ENCODE measurements at places on chromosomes 16 and 17.

DNA sequence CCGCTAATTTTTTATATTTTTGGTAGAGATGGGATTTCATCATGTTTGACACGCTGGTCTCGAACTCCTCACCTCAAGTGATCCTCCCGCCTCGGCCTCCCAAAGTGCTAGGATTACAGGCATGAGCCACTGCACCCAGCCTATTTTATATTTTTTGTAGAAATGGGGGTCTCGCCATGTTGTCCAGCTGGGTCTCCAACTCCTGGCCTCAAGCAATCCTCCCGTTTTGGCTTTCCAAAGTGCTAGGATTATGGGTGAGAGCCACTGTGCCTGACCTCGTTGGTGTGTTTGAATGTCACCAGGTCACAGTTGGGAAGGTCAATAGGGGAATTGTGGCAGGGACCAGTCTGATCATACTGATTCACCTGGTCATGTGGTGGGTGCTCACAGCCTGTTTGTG, 56.7 kb upstream of the NKD1 start:
- no peaks in the 10 kb centered on the region for H3K4me1 ChIP-seq
- no peak for DNase-seq
- H3K27me3 ChIP-seq, result peaks cover 27% of the 10 kb centered on the region

DNA sequence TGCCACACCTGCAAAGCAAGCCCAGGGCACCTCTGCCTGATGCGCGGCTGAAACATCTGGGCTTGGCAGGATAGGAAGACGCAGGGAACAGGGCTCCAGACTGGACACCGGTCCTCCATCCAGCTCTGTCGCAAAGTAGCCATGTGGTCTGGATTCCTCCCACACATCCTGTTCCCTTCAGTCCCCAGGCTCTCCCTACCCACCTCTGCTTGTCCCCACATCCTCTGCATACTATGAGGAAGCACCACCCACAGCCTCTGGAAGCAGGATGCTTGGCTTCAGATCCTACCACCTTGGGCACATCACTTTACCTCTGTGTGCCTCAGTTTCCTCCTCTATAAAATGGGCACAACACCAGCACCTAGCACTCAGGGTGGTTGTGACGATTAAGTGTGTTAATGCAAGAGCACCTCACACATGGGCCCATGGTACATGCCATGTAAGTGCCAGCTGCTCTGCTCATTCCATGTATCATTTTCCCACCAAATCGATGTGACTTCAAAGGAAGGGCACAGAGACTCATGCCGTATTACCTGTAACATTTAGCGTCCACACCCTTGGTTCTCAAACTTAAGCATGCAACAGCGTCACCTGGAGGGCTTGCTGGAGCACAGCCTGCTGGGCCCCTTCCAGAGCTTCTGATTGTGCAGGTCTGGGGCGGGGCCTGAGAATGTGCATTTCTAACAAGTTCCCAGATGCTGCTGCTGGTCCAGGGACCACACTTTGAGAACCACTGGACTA, 138.6 kb upstream of the SDK2 start:
- no peaks in the 10 kb centered on the region for H3K36me3 ChIP-seq
- peaks cover 43% of the 10 kb centered on the region for H3K27me3 ChIP-seq
- no peak for DNase-seq

- no peak overlapping the region for H3K4me3 ChIP-seq
- peak overlapping the region; percentile 3 for H3K27ac ChIP-seq
- H3K36me3 ChIP-seq, result no peaks in the 10 kb centered on the region
- no peaks in the 10 kb centered on the region for H3K4me1 ChIP-seq
- H3K27me3 ChIP-seq, result peaks cover 43% of the 10 kb centered on the region
- DNase-seq, result no peak
Observed at GRCh38 chr17:55340176-55340575, 75.4 kb downstream of the HLF start.

- H3K27ac ChIP-seq, result no peak overlapping the region
- H3K4me1 ChIP-seq, result peaks cover 8% of the 10 kb centered on the region
- H3K27me3 ChIP-seq, result peaks cover 40% of the 10 kb centered on the region
- no peak for DNase-seq
Observed at GRCh38 chr16:974001-974601, 3.3 kb upstream of the LMF1 start.

DNA sequence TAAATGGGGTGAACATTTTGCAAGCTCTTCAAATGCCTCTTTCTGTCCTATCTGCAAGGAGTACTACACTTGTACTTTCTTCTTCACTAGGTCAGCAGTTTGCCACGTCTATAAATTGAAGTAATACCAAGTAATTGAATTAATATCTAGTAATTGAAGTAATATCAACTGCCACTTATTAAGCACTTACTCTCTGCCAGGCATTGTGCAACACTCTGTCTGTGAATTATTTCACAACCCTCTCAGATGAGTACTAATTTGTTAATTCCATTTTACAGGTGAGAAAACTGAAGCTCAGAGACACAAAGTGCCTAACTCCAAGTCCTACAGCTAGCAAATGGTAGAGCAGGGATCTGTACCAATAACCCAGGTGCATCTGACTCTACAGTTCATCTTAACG, 4.1 kb downstream of the SDR42E1 start:
- peaks cover 44% of the 10 kb centered on the region for H3K36me3 ChIP-seq
- no peaks in the 10 kb centered on the region for H3K27me3 ChIP-seq
- H3K4me3 ChIP-seq, result no peak overlapping the region
- DNase-seq, result no peak
- no peak overlapping the region for H3K27ac ChIP-seq

DNA sequence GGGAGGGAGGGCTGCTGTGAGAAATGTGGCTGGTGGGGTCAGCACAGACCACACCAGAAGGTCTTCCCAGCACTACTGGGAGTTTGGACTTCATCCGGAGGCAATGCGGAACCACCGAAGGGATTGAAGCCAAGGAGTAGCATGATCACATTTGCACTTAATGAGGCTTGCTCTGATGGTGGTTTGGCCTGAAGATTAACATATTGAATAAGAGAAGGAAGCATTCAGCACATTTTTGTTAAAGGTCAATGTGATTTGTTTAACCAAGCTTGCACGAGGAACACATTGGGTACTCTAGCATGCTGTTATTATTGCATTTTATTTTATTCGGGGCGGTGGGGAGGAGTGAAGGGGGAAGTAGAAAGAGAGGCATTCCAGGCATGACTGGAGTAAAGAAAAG, 378.6 kb downstream of the UTP18 start:
- no peak overlapping the region for H3K27ac ChIP-seq
- H3K36me3 ChIP-seq, result no peaks in the 10 kb centered on the region
- DNase-seq, result no peak
- no peak overlapping the region for H3K4me3 ChIP-seq
- H3K4me1 ChIP-seq, result no peaks in the 10 kb centered on the region

- DNase-seq, result no peak
- no peak overlapping the region for H3K4me3 ChIP-seq
- no peaks in the 10 kb centered on the region for H3K4me1 ChIP-seq
- H3K27me3 ChIP-seq, result no peaks in the 10 kb centered on the region
- no peak overlapping the region for H3K27ac ChIP-seq
Observed at GRCh38 chr17:15384142-15384787, 42.9 kb upstream of the TEKT3 start.

DNA sequence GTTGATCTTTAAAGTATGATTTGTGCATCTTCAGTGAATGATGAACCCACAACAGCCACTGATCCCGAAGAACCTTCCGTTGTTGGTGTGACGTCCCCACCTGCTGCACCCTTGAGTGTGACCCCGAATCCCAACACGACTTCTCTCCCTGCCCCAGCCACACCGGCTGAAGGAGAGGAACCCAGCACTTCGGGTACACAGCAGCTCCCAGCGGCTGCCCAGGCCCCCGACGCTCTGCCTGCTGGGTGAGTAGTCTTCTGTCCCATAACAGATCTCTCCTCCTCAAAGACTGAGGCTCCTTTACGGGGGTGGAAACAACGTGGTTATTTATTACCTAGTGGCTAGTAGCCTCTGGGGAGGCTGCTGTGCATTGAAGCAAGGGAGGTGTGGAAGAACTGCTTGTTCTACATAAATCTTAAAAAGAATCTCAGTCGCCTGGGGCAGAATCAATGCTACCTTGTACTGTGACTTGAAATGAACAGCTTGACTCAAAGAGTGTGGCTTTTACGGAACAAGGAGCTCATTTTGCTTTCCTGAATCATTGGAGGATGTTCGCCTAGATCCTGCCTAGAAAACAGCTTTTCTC, 63.0 kb upstream of the CLEC18A start:
- no peaks in the 10 kb centered on the region for H3K27me3 ChIP-seq
- DNase-seq, result no peak
- H3K4me3 ChIP-seq, result no peak overlapping the region

DNA sequence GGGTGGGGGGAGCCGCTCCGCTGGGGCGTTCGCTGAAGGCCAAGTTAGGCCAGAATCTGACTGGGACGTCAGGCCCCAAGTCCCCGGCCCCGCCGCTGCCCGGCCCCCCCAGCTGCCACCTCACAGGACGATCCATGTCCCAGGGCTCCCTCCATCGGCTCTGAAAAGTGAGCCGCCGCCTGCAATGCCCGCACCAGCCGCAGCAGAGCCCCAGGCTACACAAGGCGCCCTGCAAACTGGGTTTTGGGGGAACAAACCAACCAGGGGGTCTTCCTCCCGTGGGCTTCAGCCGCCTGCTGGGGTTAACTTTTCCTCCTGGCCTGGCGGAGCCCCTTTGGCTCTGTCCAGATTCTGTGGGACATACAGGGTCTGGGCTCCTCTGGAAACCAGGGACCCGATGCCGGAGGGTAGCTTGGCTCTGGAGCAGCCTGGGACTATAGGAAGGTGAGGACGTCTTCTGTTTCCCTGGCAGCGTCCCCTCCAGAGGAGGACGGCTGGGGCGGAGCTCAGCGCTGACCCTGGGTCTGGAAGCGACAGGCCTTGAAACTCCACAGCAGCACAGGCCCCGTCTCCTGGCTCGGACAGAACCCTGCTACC, 835 bp downstream of the NME4 start:
- no peak for DNase-seq
- H3K36me3 ChIP-seq, result no peaks in the 10 kb centered on the region
- H3K27me3 ChIP-seq, result no peaks in the 10 kb centered on the region

DNA sequence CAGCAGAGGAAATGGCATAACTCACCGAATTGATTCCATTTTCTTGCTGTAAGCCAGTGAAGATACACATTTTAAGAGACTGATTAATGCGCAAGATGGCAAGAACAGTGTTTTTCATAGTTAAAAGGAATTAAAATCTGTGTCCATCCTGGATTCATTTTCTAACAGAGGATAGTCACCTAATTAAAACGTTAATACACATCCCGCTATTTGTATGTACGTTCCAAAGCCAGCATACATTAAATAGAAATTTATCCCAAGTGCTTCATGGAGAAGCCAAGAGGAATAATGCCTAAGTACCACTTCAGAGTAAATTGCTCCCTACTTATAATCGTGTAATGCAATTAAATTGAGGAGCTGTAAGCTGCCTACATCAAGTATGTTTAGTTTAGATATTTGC, 49.9 kb downstream of the RBFOX1 start:
- H3K4me3 ChIP-seq, result no peak overlapping the region
- no peaks in the 10 kb centered on the region for H3K27me3 ChIP-seq
- DNase-seq, result no peak
- no peak overlapping the region for H3K27ac ChIP-seq
- no peaks in the 10 kb centered on the region for H3K36me3 ChIP-seq

DNA sequence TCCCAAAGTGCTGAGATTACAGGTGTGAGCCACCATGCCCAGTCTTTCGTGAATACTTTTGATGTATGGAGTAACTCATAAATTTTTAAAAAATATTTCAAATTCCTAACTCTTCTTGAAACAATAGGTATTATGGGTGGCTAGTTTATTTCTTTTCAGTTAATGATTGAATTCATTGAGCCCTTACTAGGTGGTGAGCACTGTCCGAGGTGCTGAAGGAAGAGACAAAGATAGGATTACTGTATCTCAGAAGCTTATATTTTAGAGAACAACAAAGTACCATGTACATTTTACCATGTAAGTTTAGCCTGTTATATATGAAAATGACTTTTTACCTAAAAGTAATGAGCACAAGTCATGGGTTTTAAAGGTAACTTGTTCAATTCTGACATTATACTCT, 418.3 kb downstream of the NPIPA7 start:
- no peaks in the 10 kb centered on the region for H3K4me1 ChIP-seq
- H3K36me3 ChIP-seq, result no peaks in the 10 kb centered on the region
- H3K27ac ChIP-seq, result no peak overlapping the region

DNA sequence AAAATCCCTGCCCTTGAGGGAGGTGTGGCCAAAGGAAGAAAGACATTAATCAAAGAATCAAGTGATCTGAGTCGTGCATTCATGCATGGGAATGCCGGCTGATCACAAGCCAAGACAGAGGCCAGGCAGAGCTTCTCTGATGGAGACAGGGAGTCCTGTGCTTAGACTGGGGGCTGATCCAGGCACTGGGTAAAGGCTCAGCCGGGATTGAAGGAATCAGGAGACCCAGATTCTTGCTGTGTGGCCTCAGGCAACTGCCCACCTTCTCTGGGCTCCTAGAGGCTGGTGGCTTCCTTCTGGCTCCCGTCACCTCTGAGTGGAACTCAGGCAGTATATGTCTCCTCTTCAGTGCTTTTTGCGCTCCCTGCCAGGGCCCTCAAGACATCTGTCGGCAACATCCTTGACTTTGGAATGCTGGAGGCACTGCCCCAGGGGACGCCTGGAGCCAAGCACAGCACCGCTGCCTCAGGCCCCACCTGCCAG, 17.7 kb downstream of the RAI1 start:
- H3K36me3 ChIP-seq, result peaks cover 8% of the 10 kb centered on the region
- no peaks in the 10 kb centered on the region for H3K27me3 ChIP-seq
- DNase-seq, result no peak
- no peak overlapping the region for H3K4me3 ChIP-seq
- H3K27ac ChIP-seq, result no peak overlapping the region

DNA sequence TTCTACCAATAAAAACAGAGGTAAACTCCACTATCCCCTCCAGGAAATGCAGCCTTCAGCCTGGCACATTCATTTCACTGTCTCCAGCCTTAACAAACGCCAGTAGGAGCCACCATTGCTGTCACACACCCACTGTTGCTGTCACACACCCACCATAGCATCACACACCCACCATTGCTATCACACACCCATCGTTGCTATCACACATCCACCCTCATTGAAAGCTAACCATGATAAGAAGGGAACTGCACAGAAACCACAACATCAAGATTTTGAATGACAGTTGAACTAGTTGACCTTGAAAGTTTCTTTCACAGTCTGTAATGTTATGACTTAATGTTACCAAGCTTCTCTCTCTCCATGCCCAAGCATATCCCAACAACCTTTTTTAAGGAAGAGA, 38.1 kb downstream of the SHCBP1 start:
- no peaks in the 10 kb centered on the region for H3K4me1 ChIP-seq
- H3K36me3 ChIP-seq, result peaks cover 64% of the 10 kb centered on the region
- DNase-seq, result no peak
- H3K4me3 ChIP-seq, result no peak overlapping the region

- peaks cover 4% of the 10 kb centered on the region for H3K36me3 ChIP-seq
- H3K4me1 ChIP-seq, result peaks cover 4% of the 10 kb centered on the region
- no peak for DNase-seq
- H3K4me3 ChIP-seq, result no peak overlapping the region
Observed at GRCh38 chr16:28597692-28598261, 927 bp upstream of the SULT1A2 start.
